ENCODE measurements at places on chromosomes 2 and 18.

DNA sequence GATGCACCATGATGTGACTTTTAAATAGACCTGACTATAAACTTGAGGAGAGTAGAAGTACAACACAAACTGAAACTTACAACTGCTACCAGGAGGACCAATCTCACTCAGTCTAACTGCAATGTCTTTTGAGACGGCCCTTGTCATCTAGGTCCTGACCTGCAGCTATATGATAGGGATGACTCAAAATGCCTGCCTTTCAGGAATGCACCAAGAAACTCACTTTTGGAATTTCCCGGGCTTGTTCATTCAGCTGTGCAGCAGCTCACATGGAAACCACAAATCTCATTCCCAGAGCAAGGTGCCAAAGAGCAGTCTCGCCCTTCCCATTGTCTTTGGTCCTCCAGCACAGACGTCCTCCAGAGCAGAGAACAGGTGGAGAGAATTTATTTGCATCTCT is 113.7 kb downstream of the SPOPL start:
- no peak for DNase-seq

- no peak for DNase-seq
Observed at GRCh38 chr2:181657379-181657778, 474 bp upstream of the CERKL start.

DNA sequence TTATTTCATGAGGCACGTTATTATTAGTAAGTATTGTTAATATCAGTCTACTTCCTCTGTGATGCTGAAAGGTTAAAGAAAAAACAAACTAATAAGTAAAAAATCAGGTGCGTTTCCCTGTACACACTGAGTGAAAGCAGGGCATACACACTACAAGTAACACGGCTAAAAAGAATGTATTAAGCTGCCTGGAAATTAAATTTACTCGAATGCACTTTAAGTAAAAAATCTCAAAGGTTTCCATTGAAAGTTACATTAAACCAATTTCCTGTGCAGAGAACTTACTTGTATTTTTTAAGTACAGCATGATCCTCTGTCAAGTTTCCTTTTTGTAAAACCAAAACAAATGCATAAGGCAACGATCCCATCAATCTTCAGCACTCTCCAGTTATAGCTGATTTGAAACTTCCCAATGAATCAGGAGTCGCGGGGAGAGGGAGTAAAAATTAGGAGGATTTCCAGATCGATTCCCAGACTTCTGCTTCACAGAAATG is 633 bp downstream of the BCL2 start:
- no peak for DNase-seq

- no peak for DNase-seq
Observed at GRCh38 chr2:102044967-102045489, 53.3 kb downstream of the IL1R2 start.

GRCh38 chr2:151525821-151526373 is 116.2 kb downstream of the RIF1 start:
- no peak for DNase-seq

- DNase-seq: no peak
Observed at GRCh38 chr18:63107931-63108330, 211.6 kb downstream of the BCL2 start.

DNA sequence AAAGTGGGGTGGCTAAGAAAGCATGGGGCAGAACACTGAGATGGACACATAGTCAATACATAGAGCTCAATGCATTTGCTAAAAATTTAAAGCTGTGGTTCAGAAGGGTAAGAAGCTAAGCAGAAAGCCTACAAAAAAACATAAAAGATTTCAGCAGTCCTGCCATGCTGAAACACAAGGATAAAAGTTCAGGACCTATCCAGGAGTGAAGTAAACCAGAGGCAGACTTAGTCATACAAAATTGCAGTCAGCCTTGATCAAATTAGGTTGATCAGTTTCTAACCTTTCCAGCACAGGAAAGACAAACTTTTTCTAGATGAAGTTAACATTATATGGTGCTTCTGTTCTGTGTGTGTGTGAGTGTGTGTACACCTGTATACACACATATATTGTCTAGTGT is 120.8 kb upstream of the RBMS1 start:
- no peak for DNase-seq

- DNase-seq: no peak
Observed at GRCh38 chr2:60976875-60977561, 40.5 kb upstream of the PEX13 start.

DNA sequence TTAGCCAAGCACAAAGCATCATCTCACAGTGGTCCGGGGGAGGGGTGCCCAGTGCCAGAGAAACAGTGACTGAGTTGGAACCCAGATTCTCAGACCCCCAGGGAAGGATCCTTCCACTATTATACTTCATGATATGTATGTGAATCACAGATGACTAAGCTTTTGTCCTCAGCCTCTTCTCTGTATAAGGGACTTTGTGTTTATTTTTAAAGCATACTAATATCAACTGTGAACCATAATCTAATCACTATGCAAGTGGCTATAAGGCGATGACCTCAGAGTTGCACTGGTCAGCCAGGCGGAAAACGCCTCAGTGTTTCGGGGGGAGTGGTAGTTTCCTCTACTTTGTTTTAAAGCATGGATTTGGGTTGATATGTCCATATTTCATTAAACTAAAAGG is 160.4 kb upstream of the TMEM200C start:
- DNase-seq: no peak

- no peak for DNase-seq
Observed at GRCh38 chr2:99636144-99637034, 146.6 kb upstream of the REV1 start.

- DNase-seq: no peak
Observed at GRCh38 chr2:111634995-111635538, 248.9 kb downstream of the ANAPC1 start.

DNA sequence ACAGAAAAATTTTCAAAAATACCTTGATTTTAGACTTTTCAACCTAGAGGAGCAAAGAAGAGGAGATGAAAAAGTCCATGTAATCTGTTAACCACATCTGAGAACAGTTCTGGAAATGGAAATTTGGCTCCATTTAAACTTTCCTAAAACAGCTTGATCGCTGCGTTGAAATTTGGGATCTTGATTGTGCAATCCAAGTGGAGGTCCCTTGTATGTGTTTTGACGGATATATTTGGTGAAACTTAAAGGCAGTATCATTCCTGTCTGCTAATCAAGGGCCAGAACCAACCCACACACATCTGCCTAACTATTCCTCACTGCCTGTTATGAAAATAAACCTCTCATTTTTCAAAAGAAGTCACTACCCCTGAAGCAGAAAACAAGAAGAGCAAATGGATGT is 46.6 kb downstream of the SPATS2L start:
- DNase-seq: no peak

- DNase-seq: no peak
Observed at GRCh38 chr18:11047817-11048216, 101.6 kb downstream of the PIEZO2 start.

- no peak for DNase-seq
Observed at GRCh38 chr2:100606332-100606725, 43.5 kb downstream of the PDCL3 start.

GRCh38 chr2:134777593-134777992 is 58.8 kb upstream of the TMEM163 start:
- no peak for DNase-seq

GRCh38 chr2:233938676-233939370 is 21.6 kb downstream of the TRPM8 start:
- no peak for DNase-seq

GRCh38 chr18:77088963-77089722 is 43.4 kb downstream of the MBP start:
- DNase-seq: no peak

DNA sequence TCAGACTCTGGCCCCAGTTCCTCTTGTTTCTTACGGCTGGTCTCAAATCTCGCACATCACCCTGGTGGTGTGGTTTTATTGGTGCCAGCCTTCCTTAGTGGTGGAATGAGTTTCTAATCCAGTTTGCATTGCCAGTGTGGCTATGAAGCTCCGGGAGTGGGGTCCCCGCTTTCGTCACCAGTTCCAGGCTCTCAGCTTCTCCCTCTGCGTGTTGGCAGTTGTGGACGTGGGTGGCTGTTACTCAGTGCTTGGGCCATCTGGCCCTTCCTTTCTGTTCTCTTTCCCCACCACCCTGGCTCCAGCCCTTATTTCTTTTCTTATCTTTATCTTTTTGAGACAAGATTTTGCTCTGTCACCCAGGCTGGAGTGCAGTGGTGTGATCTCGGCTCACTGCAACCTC is 30.1 kb downstream of the EFR3B start:
- no peak for DNase-seq

- no peak for DNase-seq
Observed at GRCh38 chr18:13451213-13451540, 232.6 kb downstream of the LDLRAD4 start.

Data from neuronal stem cell (in vitro differentiated cells).